ENCODE measurements at places on chromosomes 2 and 18. TPM values are rescaled to one million over a fixed set of nuclear protein-coding genes. Genes with fewer than 3 reads are reported as not detected.

DNA sequence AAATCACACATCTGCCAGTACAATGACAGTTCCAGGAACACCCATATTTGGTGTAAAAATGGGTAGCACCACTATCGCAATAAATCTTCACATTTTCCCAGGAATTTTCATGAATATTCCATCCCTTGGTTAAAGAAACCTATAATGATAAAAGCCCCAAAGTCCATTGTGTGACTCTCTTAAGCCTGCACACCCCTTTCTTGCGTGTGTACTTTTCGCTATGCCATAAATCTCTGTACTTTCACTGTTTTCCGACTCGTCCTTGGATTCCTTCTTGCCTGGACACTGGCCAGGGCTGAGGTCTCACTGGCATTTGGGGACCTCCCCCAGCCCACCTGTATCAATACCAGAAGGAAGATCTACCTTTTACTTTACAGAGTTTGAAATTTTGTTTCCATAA lies 172.3 kb downstream of the RNF152 start:
- H3K4me3 ChIP-seq = no peak overlapping the region
- no peaks in the 10 kb centered on the region for H3K36me3 ChIP-seq
- no peak overlapping the region for H3K27ac ChIP-seq

GRCh38 chr2:147027436-147027835 lies 817.4 kb upstream of the ACVR2A start:
- H3K4me1 ChIP-seq = no peaks in the 10 kb centered on the region
- DNase-seq = no peak
- no peaks in the 10 kb centered on the region for H3K36me3 ChIP-seq
- H3K4me3 ChIP-seq = no peak overlapping the region
- H3K27me3 ChIP-seq = peaks cover 6% of the 10 kb centered on the region

GRCh38 chr2:32007121-32007391 lies 3.8 kb downstream of the MEMO1 start:
- no peak overlapping the region for H3K4me3 ChIP-seq
- H3K4me1 ChIP-seq = peaks cover 55% of the 10 kb centered on the region
- peaks cover 23% of the 10 kb centered on the region for H3K36me3 ChIP-seq
- no peak for DNase-seq
- no peaks in the 10 kb centered on the region for H3K27me3 ChIP-seq

DNA sequence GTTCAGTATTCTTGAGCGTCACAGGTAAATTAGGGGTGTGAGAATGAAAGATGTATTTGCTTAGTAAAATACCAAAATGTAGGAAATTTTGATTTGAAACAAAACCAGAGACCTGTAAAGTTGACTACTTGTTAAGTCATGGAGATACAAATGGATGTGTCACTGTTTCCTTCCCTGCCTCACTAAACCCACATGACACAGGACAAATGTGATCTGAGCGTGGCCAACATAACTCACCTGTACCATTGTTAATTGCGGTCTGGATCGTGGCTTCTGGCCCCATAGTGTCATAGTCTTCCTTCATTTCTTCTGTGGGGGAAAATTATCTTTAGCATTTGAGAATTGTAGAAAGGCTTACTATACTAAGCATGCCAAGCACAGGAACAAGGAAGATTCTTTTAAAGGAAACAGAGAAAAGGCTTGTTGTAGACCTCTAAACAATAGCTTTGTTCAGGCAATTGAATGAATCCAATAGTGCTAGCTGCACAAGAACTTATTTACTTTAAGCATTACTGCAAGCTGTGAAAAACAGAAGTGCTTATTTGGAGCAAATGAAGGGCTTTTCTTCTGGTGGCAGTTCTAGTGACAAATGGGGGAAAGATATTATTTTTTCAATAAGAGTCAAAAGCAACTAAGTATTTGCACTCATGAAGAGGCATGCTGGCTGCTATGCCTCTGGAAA lies 95.2 kb downstream of the ZEB2 start:
- H3K27me3 ChIP-seq = peaks cover 2% of the 10 kb centered on the region
- no peak overlapping the region for H3K4me3 ChIP-seq
- no peak overlapping the region for H3K27ac ChIP-seq

DNA sequence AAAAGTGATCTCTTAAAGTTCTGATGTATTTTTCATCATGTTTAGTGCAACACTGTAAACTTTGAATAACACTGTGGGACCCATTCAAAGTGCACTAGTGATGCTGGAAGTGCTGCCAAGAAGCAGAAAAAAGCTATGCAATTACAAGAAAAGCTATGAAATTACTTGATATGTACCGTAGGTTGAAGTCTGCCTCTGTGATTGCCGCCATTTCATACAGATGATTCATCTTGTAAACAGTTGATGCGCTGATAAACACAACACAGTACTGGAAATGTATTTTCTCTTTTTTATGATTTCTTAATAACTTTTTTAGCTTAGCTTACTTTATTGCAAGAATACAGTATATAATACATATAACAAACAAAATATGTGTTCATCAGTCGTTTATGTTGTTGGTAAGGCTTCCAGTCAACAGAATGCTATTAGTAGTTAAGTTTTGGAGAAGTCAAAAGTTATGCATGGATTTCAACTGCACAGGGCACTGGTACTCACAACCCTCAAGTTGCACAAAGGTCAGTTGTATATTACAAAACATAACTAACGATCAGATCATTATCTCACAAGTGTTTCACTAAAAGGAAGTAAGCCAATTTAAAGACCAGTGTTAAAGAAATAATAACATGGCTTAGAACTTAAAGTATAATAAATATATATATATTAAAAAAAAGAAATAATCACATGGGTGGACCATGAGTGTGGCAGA lies 82.0 kb downstream of the SGPP2 start:
- no peak overlapping the region for H3K4me3 ChIP-seq
- peaks cover 12% of the 10 kb centered on the region for H3K4me1 ChIP-seq
- DNase-seq = no peak
- no peak overlapping the region for H3K27ac ChIP-seq
- H3K27me3 ChIP-seq = peaks cover 7% of the 10 kb centered on the region
- peaks cover 1% of the 10 kb centered on the region for H3K36me3 ChIP-seq

DNA sequence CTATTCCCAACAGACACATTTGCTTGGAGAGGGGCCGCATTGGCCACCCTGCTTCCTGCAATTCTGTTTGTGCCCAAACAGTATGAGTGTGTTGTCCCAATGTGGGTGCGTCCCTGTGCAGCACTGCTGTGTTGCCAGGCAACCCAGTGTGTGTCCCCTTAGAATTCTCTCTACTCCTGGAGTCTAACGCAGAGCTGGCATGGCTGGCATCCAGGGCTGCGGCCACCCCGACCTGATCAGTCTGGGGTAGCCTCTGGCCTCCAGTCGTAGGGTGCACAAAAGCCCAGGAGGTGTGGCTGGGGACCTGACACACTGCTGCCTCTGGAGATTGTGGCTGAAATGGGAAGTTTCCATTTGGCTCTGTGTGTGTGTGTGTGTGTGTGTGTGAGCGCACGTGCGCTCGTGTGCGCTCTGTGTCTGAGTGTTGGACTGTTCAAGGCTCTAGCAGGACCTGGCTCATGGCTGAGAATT lies 48.0 kb downstream of the TEX44 start:
- H3K4me1 ChIP-seq = peaks cover 26% of the 10 kb centered on the region
- H3K27me3 ChIP-seq = no peaks in the 10 kb centered on the region
- no peaks in the 10 kb centered on the region for H3K36me3 ChIP-seq
- no peak for DNase-seq
- H3K27ac ChIP-seq = no peak overlapping the region
- H3K4me3 ChIP-seq = no peak overlapping the region

DNA sequence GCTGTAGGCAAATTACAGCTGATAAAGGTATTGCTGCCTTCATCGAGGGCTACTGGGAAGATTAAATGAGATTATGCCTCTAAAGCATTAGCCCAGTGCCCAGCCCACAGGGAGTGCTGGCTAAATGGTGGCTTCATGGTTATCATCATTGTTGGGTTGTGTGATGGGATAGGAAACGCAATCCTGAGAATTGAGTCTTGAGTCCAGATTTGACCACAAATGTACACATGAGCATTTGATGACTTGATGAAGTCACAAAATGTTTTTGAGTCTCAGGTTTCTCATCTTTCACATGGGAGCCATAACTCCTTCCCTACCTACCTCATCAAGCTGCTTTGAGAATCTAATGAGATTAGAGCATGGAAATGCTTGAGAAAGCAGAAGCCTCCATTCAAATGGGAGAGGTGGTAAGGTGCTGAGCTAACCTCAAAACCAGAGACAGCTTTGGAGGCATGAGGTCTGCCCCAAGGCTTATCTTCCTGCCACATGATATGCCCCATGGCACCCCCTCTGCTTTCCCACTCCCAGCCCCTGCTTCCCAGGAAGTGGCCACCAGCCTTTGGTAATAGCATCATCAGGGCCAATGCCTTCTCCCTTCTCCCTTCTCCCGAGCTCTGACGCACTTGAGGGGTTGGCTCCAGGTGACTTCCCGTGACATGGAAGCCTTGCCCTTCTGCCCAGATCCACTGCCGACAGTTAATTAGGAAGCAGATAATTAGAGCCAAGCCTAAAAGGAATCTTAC lies 149.4 kb upstream of the EPAS1 start:
- H3K27ac ChIP-seq = no peak overlapping the region

GRCh38 chr18:65852273-65852672 lies 101.5 kb downstream of the CDH7 start:
- H3K4me1 ChIP-seq = no peaks in the 10 kb centered on the region
- no peaks in the 10 kb centered on the region for H3K36me3 ChIP-seq
- H3K4me3 ChIP-seq = no peak overlapping the region
- H3K27me3 ChIP-seq = no peaks in the 10 kb centered on the region
- no peak for DNase-seq
- H3K27ac ChIP-seq = no peak overlapping the region

GRCh38 chr2:211306929-211307328 lies 750.5 kb downstream of the CPS1 start:
- DNase-seq = no peak
- H3K36me3 ChIP-seq = no peaks in the 10 kb centered on the region
- H3K27ac ChIP-seq = no peak overlapping the region
- H3K27me3 ChIP-seq = no peaks in the 10 kb centered on the region
- no peaks in the 10 kb centered on the region for H3K4me1 ChIP-seq

Gene EFR3B
- total RNA-seq = 0.06 TPM

All from activated CD4-positive, alpha-beta T cell treated with anti-CD3 and anti-CD28 coated beads, Interleukin-2, amount 10 ng/mL, durations not matched to agents 7 days and 5 days (primary cell).